ENCODE measurements at places on chromosomes 16 and 17.

DNA sequence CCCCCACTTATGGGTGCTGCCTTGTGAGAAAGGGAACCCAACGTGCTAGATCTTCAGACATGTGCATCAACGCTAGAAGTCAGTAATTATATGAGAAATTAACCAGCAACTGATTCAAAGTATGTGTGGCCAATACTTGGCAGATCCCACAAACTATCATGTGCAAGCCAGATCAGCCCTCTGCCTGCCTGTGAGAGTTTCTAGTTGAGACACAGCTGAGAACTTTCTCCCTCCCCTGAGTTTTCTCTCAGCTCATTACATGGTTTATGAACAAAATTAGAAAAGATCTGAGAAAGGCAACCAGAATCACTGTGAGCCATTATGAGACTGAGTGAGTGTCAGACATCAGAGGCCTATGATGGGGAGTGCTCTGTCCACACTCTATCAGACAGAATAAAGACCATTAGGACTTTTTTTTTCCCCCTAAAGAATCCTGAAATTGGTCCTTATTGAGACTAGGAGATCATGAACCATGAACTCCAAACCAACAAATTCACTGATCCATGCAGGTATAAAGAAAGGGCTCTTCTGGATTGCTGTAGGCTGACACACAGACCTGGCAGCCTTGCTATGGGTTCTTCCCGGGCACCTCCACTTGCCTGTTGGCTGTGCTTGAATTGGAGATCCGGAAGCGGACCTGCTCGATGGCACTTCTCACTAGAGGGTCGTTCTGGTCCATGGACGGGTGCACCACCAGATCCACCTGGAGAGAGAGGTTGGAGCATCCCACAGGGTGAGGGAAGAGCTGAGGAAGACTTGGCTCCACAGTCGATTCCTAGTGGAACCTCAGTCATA lies 51.5 kb downstream of the GTF3C1 start:
- DNase-seq = no peak

- no peak for DNase-seq
Measured at GRCh38 chr16:89442990-89443726, 47.2 kb downstream of the ANKRD11 start.

DNA sequence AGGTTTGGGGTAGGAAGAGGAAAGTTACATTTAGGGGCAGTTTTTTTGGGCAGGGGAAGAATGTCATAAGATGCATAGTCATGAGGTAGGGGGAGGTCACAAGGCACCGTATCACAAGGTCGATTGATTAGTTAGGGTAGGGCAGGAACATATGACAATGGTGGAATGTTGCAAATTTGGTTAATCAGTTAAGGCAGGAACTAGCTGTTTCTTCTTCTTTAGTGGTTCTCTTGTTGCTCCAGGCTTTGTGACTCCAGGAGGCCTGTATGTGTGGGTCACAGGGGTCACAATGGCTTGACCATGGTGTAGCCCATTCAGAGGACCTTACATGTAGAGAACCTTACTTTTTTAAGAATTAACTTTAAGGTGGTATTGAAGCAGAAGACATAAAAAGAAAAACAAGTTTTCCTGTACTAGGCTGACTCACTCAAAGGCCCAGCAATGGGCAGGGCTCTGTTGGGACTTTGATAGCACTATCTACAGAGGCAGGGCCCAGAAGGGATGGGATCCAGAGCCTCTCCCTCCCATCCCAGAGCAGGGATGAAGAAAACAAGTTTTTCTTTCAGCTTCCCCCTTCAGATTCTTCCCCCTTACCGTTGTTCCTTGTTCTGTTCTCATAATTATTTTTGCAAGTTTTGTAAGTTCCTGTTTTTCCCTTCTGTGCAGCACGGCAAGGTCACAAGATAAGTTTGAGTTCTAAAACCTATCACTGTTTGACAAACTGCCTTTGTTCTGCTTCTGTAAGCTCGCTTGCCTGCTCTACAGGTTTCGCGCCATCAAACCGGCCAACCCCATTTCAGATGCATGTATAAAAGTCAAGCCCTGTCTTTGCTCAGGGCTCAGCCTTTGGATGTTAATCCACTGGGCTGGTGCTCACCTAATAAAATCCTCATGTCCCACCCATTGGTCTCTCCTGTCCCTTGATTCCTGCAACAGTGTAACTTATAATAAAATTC lies 45.8 kb upstream of the ATF7IP2 start:
- DNase-seq = no peak

DNA sequence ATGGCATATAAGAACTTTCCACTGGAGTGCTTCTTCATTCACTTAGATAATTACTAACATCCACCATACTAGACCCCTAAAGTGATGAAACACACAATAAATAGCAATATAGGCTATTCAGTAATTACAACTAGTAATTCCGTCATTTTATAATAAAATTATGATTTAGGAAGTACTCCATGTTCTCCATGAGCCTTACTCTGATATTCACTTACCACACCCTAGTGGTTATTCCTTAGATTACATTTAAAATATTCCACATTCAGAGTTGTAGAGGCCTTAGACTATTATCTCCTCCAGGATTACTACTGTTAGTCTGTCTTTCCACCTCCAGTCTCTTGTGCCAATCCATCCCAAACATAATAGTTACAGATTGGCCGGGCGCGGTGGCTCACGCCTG lies 62.4 kb downstream of the STH start:
- DNase-seq = no peak

DNA sequence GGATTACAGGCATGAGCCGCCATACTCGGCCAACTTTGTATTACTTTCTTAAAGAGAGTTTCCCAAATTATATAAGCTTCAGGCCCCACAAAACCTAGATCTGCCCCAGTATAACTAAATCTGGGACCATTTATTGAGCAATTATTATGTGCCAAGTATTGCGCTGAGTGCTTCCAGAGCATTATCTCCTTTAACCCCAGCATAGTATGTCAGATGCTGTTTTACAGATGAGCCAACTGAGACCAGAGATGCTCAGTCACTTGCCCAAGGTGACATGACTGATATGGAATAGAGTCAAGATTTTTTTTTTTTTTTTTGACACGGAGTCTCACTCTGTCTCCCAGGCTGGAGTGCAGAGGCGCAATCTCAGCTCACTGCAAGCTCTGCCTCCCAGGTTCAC lies 1.9 kb upstream of the ERBB2 start:
- DNase-seq = no peak

DNA sequence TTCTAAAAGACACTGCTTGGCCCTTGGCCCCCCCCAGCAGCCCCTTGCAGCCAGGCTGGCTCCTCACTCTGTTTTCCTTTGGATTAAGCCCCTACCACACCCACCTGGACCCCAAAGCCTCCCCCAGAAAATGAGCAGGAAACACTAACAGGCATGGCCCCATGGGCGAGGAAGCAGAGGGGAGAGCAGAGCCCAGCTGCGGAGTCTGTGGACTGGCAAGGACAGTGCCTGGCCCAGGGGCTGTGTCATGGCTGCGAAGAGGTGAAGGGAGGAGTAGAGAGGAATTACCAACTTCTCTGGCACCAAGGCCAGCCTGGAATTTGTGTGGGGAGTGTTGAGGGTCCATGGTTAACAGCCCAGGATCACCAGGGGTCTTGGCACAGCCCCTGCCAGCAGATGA lies 47.4 kb downstream of the MRC2 start:
- no peak for DNase-seq

GRCh38 chr17:69960755-69961154 lies 114.3 kb upstream of the KCNJ16 start:
- DNase-seq = no peak

DNA sequence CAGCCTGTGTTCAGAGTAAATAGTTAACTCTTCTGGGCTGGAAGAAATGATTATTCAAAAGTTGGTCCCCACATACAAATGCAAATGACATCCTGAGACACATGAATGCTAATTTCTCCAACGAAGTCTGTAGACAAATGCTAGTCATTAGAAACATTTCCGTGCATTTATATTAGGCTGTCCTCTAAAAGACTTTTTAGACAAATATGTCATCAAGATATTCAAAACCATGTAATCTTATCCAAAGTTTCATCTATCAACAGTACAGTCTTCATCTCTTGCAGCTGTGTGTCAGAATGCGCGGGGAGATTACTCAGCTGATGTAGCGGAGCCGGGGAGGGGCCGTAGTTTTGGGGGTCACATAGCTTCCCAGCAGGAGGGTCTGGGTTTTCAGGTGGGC lies 33.8 kb upstream of the MAF start:
- DNase-seq = no peak

- DNase-seq = no peak
Measured at GRCh38 chr17:80362428-80363119, 52.4 kb upstream of the ENDOV start.

DNA sequence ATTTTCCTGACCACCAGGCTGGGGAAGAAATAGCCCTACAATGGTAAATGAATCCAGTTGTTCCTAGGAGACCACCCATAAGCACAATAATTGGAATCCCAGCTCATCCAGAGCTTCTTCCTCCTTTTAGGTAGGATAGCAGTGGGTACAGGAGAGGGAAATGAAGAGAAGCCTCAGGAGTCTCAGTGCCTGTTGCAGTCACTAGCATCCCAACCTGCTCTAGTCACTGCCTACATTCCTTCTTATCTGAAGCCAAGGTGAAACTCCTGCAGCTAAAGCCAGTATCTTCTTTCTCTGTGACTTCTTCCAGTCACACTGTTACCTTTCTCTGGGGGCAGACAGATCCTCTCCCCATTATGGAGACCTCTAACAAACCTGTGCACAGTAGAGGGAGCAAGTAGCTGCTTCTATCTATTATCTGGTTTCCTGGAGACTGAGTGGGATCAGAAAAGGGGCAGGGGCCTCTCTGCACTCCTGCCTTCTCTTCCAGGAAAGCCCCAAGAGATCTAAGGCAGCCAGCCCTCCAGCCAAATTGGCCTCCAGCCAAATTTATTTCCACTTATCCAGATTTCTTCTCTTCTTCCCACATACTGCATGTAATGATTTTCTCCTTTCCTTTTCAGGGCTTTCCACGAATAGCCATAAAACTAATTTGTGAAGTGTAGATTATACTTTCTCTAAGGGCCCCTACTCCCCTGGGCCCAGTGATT lies 85.5 kb downstream of the SSH2 start:
- DNase-seq = no peak

GRCh38 chr16:12146966-12147365 lies 170.4 kb downstream of the SNX29 start:
- DNase-seq = no peak

DNA sequence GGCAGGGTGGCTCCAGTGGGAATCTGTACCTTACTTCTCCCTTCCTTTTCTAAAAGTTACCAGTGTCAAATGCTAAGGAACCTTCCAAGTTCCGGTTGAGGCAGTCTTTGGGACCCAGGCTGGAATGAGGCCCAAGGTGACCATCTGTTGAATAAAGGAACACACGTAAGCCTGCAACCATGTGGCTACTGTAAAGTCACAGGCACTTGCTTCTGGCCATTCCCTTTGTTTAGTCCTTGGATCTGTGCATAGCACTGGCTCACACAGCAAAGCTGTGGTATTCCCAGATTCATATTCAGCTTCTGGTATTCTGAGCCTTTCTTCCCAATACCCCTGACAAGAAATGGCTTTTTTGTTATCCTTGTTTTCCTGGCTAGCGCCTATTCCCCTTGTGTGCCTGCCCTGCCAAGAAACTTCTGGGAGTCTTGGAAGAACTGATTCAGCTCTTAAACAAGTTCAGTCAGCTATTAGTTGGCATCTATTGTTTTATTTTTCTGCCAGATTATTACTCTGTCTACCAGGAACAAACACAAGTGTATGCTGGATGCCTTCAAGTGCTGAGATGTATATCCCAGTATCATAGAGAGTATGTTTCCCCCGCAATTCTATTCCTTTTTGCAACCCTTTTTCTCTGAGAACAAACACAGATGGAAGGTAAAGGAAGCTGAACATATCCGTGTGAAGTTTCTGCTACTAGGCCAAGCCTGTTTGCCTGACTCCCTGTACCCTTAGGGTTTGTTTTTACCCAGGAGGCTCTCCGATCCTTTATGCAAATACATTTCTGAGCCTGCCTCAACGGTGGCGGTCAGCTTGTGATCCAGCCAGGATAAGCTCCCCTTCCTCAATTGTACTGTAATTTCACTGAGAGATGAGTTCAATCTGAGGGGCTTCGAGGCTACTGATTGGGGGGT lies 13.2 kb downstream of the TMEM238L start:
- no peak for DNase-seq

Measured in SJSA1 (cell line).